Bronchus fibroblast of lung (primary cell): ENCODE measurements at places on chromosomes 3 and 15. TPM values are rescaled to one million over a fixed set of nuclear protein-coding genes. Genes with fewer than 3 reads are reported as not detected.

The SPESP1 gene
- total RNA-seq = 3.7 and 4.2 TPM in 2 replicates

The ATP10A gene
- 1.5 and 1.8 TPM in 2 replicates for total RNA-seq

The SLC22A14 gene
- total RNA-seq = not detected in 2 replicates

The POLQ gene
- 4.3 and 4.7 TPM in 2 replicates for total RNA-seq

The SLC24A5 gene
- total RNA-seq = not detected in 2 replicates

The LRTM1 gene
- not detected in 2 replicates for total RNA-seq

The PAQR5 gene
- 1.2 and 1.5 TPM in 2 replicates for total RNA-seq

The RBP2 gene
- total RNA-seq = not detected in 2 replicates

The LDHAL6B gene
- total RNA-seq = not detected in 2 replicates

The CA12 gene
- total RNA-seq = 18.7 and 20.8 TPM in 2 replicates

The FOXL2NB gene
- not detected in 2 replicates for total RNA-seq

The TRPM1 gene
- total RNA-seq = not detected in 2 replicates

The GATM gene
- 0.15 TPM in 1 of 2 replicates, not detected in the other for total RNA-seq

The AMT gene
- 2.5 and 2.7 TPM in 2 replicates for total RNA-seq

The DNAH12 gene
- under 0.01 TPM in 1 of 2 replicates, not detected in the other for total RNA-seq

The FETUB gene
- total RNA-seq = not detected in 2 replicates

The P2RY1 gene
- 0.17 and 0.30 TPM in 2 replicates for total RNA-seq

The GUCA1C gene
- total RNA-seq = not detected in 2 replicates
